ENCODE measurements at places on chromosomes 4 and X. TPM values are rescaled to one million over a fixed set of nuclear protein-coding genes. Genes with fewer than 3 reads are reported as not detected.

GRCh38 chrX:134444681-134445080 lies 15.3 kb upstream of the HPRT1 start:
- no peak for DNase-seq
- H3K4me1 ChIP-seq = no peaks in the 10 kb centered on the region
- no peak overlapping the region for H3K4me3 ChIP-seq
- H3K27me3 ChIP-seq = no peaks in the 10 kb centered on the region

GRCh38 chrX:150692831-150693724 lies at the start of gene MTMR1:
MTMR1 (plus strand) TSS chrX:150693396; CDS start chrX:150693531, 135 bp downstream.
- no peaks in the 10 kb centered on the region for H3K4me1 ChIP-seq
- H3K4me3 ChIP-seq = peak within 1 kb of the TSS; percentile 37
- no peaks in the 10 kb centered on the region for H3K27me3 ChIP-seq

DNA sequence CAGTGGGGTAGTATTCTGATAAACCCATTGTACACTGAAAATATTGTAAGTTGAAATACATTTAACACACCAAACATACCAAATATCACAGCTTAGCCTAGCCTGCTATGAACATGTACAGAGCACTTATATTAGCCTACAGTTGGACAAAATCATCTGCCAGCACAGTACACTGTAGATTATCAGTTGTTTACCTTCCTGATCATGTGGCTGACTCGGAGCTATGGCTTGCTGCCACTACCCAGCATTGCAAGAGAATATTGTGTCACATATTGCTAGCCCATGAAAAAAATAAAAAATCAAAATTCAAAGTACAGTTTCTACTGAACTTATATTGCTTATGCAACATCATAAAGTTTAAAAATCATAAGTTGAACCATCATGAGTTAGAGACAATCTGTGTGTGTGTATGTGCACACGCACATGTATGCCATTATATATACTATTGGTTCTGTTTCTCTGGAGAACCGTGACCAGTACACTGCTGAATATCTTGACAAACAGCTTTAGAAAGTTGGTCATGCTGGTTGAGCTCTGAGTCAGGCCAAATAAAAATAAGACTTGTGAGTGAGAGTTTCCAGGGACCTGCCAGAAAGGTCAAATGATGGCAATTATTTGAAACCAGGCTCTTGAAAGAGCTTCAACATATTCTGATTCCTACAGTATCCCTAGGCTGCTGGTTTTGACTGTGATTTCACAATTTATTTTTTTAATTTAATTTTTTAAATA lies 238.5 kb downstream of the PRR32 start:
- DNase-seq = no peak
- H3K4me3 ChIP-seq = no peak overlapping the region
- H3K4me1 ChIP-seq = no peaks in the 10 kb centered on the region
- no peaks in the 10 kb centered on the region for H3K36me3 ChIP-seq
- H3K27ac ChIP-seq = no peak overlapping the region

The SHISA3 gene
- total RNA-seq = 3.1 TPM

GRCh38 chr4:16692046-16692445 lies 206.4 kb downstream of the LDB2 start:
- peaks cover 17% of the 10 kb centered on the region for H3K4me1 ChIP-seq
- no peaks in the 10 kb centered on the region for H3K27me3 ChIP-seq
- no peaks in the 10 kb centered on the region for H3K36me3 ChIP-seq
- DNase-seq = no peak
- no peak overlapping the region for H3K4me3 ChIP-seq

The IL2 gene
- total RNA-seq = not detected

GRCh38 chr4:85372966-85373365 lies 102.0 kb upstream of the ARHGAP24 start:
- no peaks in the 10 kb centered on the region for H3K27me3 ChIP-seq
- no peak overlapping the region for H3K27ac ChIP-seq
- H3K4me1 ChIP-seq = no peaks in the 10 kb centered on the region
- H3K36me3 ChIP-seq = no peaks in the 10 kb centered on the region
- no peak for DNase-seq

The AMBN gene
- total RNA-seq = not detected

DNA sequence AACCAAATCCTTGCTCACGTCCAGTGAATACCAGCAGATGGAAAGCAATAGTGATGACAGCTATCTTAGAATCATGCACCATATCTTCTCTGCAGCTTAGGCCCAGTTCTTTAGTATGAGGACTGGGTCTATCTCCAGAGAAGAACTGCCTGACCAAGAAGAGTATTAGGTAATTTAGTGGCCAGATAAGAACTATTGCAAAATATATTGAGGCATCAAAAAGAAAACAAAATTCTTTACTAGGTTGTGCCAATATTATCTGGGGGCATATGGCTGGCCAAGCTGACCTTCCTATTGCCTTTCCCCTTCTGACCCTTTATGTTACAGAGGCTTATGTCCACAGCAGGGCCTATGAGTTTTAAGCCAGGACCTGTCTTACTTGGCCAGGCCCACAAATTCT lies 91.2 kb downstream of the RLIM start:
- peaks cover 7% of the 10 kb centered on the region for H3K4me1 ChIP-seq
- no peaks in the 10 kb centered on the region for H3K27me3 ChIP-seq
- no peaks in the 10 kb centered on the region for H3K36me3 ChIP-seq

The HAND2 gene
- 3.8 TPM for total RNA-seq

GRCh38 chr4:48324281-48324680 lies 17.0 kb upstream of the SLAIN2 start:
- no peak overlapping the region for H3K4me3 ChIP-seq
- no peaks in the 10 kb centered on the region for H3K36me3 ChIP-seq
- H3K4me1 ChIP-seq = no peaks in the 10 kb centered on the region
- DNase-seq = no peak
- no peaks in the 10 kb centered on the region for H3K27me3 ChIP-seq

DNA sequence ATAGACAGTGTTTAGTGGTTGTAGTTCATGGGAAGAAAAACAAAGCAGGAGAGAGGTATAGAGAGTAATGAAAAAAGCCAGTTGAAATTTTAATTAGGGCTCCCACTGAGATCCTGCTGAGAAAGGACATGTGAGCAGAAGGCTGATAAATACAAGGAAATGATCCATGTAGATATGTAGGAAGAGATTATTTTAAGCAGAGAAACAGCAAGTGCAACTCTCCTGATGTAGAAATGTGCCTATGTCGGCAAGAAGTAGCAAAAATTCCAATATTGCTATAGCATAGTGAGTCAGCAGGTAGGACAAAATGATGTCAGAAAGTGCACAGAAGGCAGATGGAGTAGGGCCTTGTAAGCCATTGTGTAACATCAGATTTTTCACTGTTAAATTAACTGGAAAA lies 1027.3 kb downstream of the PCDH18 start:
- no peaks in the 10 kb centered on the region for H3K36me3 ChIP-seq
- DNase-seq = no peak
- no peaks in the 10 kb centered on the region for H3K27me3 ChIP-seq
- H3K4me3 ChIP-seq = no peak overlapping the region
- no peak overlapping the region for H3K27ac ChIP-seq

The GYPE gene
- total RNA-seq = 0.67 TPM

- no peaks in the 10 kb centered on the region for H3K4me1 ChIP-seq
- H3K27ac ChIP-seq = no peak overlapping the region
- no peaks in the 10 kb centered on the region for H3K36me3 ChIP-seq
Measured at GRCh38 chr4:104205116-104205515, 289.6 kb downstream of the CXXC4 start.

DNA sequence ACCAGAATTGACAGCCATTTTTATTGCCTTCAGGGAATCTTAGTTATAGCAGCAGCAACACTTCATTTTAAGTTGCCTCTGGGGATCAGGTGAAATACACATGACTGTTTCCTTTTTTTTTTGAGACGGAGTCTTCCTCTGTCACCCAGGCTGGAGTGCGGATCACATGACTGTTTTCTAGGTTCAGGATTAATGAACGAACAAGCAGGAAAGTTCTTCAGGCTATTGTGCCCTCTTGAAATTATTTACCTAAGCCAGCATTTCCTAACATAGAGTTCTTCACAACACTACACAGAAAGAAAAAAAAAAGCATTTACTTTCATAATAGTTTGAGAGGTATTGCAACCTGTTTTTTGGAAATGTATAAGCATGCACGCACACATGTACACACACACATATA lies 2032.8 kb downstream of the PCDH7 start:
- H3K36me3 ChIP-seq = no peaks in the 10 kb centered on the region
- peak; percentile 46 for DNase-seq
- no peak overlapping the region for H3K27ac ChIP-seq
- H3K27me3 ChIP-seq = no peaks in the 10 kb centered on the region
- H3K4me1 ChIP-seq = no peaks in the 10 kb centered on the region
- H3K4me3 ChIP-seq = no peak overlapping the region

DNA sequence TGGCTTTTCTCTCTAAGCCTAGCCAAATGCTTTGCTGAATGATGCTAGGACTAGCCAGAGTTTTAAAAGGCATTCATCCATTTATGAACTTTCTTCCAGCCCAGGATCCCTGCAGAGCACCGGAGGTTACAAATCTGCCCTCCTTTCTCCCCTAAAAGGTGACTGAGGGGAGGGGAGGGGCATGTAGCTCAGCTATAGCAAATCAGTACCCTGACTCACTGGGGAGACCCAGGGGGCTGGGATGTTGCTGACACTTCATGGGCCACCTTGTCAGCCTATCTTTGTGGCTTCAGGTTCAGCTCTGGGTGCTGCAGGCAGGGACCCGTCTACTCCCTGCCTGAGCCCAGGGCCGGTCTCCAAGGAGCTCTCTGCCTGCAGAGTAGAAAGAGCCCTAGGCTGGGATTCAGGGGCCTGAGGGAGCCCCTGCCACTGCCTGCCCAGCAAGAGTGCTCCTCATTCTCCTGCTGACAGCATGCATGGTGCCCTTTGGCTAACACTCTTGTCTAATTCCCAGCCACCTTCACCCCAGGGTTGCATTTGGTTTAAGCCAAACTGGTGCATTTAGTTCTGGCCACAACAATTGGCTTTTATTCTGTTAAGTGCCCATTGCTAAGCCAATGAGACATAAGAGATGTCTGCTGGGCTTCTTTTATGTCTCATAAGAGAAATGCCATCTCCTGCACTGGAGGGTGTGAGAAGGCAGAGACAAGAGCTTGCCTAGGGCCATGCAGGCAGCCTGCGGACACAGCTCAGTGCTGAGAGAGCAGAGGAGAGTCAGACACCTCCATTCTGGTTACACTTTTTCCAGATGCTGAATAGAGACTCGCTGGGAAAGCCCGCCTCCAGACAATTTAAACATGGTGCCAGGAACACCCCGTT lies 11.9 kb upstream of the UBA6 start:
- no peaks in the 10 kb centered on the region for H3K36me3 ChIP-seq
- no peak overlapping the region for H3K27ac ChIP-seq
- DNase-seq = no peak
- no peak overlapping the region for H3K4me3 ChIP-seq
- peaks cover 15% of the 10 kb centered on the region for H3K4me1 ChIP-seq

DNA sequence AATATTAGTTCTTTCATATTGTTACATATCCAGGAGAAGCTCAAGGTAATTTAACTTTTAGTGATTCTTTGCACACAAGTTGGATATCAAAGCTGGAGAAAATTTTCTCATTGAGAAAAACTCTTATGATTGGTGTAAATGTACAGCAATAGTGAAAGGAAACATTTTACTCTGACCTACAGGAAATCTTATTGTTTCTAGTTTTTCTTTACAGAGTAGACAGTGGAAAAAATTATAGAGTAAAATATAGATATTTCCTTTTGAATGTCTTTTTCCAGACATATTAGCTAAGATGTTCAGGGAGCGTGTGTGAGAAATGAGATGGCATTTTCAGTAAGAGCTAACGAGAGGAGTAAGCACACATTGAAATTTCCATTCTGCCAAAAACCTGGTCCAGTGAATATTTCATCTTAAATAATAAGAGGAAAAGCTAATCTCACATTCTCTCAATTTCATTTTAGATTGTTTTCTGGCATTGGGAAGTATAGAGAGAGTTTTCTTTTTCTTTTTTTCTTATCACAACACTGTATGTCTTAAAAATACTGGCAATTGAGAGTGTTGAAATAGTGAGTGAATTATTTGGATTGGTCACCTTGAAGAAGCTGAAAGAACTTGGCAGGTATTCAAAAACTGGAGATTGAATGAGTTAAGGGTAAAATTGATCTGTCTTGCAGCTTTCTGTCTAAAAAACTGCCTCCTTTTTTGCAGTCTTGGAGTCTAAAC lies 15.6 kb upstream of the ATP8A1 start:
- no peaks in the 10 kb centered on the region for H3K36me3 ChIP-seq
- peak overlapping the region; percentile 76 for H3K27ac ChIP-seq
- no peak overlapping the region for H3K4me3 ChIP-seq
- DNase-seq = no peak
- peaks cover 40% of the 10 kb centered on the region for H3K4me1 ChIP-seq

DNA sequence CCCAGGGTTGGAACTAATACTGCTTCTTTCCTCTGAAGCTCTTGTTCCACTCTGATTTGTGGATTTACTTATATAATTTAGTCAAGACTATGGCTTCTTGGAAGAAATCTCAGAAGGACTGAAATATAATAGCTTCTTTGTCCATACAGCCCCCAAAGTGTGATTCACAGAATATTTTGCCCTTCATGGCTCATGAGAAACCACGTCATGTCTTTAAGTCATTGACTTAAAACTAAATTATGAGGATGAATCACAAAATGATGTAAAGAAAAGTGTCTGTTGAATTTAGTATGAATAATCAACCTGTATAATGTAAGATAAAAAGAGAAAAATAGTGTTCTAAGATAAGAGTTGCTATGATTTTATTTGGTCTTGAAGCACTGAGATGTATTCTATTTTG lies 43.3 kb upstream of the AGA start:
- no peaks in the 10 kb centered on the region for H3K4me1 ChIP-seq
- no peak overlapping the region for H3K27ac ChIP-seq
- H3K4me3 ChIP-seq = no peak overlapping the region
- no peak for DNase-seq
- H3K27me3 ChIP-seq = no peaks in the 10 kb centered on the region
